ENCODE measurements at places on chromosomes 4 and X. TPM values are rescaled to one million over a fixed set of nuclear protein-coding genes. Genes with fewer than 3 reads are reported as not detected.

Gene TBL1X
- total RNA-seq, result 6.5 TPM

Gene SPANXA2
- total RNA-seq, result not detected

DNA sequence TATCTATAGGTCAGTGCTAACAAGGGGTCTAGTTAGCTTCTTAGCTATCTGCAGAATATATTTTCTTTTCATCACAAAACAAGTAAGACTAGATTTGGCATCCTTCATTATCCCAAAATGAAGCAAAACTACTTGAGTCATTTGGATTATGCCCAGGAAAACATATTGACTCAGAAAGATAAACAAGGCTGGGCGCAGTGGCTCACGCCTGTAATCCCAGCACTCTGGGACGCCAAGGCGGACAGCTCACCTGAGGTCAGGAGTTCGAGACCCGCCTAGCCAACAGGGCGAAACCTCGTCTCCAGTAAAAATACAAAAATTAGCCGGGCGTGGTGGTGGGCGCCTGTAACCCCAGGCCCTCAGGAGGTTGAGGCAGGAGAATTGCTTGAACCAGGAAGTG is 18.0 kb upstream of the MND1 start:
- H3K36me3 ChIP-seq, result no peaks in the 10 kb centered on the region
- H3K4me3 ChIP-seq, result no peak overlapping the region
- DNase-seq, result no peak
- H3K27ac ChIP-seq, result no peak overlapping the region
- no peaks in the 10 kb centered on the region for H3K27me3 ChIP-seq

DNA sequence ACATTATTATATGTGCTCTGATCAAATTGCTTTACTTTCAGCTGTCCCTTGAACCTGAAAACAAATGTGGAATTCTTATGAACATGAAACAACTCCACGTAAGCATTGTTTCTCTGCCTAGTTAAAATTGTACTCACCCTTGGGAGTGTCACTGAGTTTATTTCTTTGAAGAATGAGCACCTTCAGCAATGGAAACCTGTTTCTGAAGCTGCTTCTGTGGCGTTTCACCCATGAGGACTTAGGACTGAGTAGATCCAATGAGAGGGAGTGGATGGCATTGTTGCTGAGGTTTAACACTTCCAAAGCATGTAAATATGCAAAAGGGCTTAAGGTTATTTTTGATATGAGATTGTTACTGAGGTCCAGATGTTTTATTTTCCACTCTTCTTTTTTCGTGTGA is 3.2 kb downstream of the LRRC66 start:
- no peaks in the 10 kb centered on the region for H3K27me3 ChIP-seq
- no peak for DNase-seq
- no peaks in the 10 kb centered on the region for H3K36me3 ChIP-seq
- no peak overlapping the region for H3K4me3 ChIP-seq
- peaks cover 2% of the 10 kb centered on the region for H3K4me1 ChIP-seq

DNA sequence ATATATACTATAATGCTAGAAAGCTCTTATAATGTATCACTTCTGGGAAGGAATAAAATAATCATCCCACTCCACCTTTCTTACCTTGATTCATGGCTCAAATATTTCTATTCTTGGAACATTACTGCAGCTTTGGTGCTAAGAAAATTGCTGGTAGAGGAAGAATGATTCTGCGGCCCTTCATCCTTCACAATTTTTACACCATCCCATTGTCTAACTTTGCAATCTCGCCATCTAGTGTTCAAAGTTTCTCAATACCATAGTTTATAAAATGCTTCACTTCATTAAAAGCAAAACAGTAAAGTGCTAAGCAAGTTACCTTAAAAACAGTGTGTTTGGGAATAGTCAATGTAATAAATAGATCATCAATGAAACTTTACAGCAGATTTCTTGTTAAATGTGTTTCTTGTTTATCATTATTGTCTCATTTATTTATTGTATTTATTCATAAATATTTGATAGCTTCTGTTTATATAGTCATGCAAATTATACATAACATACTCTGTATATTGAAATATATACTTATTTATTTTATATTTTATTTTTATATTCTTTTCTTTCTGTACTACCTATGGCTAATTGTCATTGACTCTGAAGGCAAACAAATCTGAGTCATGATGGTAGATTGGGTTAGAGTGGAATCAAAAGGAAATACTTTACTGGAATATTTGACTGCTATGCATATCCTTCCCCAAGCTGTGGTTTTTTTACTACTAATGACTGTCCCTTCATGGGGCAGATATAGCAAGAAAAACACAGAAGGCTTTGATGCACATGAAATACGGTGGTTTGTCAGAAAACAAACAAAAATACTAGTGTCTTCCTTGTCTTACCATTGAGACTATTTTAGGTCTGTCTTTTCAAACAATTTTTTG is 390.7 kb downstream of the MAPK10 start:
- no peak for DNase-seq
- H3K4me3 ChIP-seq, result no peak overlapping the region
- H3K27ac ChIP-seq, result no peak overlapping the region
- H3K27me3 ChIP-seq, result no peaks in the 10 kb centered on the region

DNA sequence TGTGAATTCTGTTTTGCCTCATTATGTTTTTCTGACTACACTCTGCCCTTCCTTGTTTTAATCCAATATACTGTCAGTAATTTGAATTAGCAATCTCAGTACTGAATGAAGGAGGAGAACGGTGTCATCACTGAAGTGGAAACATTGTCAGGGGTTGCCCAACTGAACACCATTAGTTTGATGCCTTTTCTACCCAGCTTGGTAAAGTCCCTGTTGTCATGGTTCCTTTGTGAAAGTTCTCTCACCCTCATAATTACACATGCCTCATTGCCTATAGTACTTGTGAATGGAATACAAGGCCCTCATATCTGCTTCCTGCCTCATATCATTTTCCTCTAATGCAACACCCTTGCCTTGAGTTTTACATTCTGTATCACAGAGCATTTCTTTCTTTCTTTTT is 76.9 kb downstream of the RRAGB start:
- no peaks in the 10 kb centered on the region for H3K36me3 ChIP-seq
- no peak overlapping the region for H3K4me3 ChIP-seq
- no peaks in the 10 kb centered on the region for H3K27me3 ChIP-seq
- DNase-seq, result no peak
- no peaks in the 10 kb centered on the region for H3K4me1 ChIP-seq

DNA sequence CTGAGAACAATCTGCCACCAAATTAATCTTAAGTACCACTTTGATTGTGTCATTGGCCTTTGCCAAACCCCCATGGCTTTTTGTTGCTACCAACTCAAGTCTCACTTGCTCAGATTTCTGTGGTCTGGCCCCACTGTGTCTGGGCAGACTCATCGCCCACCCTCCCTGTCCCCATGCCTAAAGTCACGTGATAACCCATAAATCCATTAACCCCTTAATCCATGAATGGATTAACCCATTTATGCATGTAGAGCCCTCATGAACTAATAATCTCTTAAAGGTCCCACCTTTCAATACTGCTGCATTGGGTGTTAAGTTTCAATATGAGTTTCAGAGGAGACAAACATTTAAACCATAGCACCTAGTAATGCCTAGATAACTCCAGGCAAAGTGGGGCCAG is 78.5 kb upstream of the BLTP1 start:
- H3K27me3 ChIP-seq, result peaks cover 2% of the 10 kb centered on the region
- DNase-seq, result no peak
- no peaks in the 10 kb centered on the region for H3K36me3 ChIP-seq
- H3K27ac ChIP-seq, result no peak overlapping the region

- no peaks in the 10 kb centered on the region for H3K36me3 ChIP-seq
- no peak overlapping the region for H3K4me3 ChIP-seq
- H3K27ac ChIP-seq, result no peak overlapping the region
- H3K4me1 ChIP-seq, result peaks cover 6% of the 10 kb centered on the region
These were observed 22.5 kb upstream of the GPC4 start for GRCh38 chrX:133437766-133438165.

DNA sequence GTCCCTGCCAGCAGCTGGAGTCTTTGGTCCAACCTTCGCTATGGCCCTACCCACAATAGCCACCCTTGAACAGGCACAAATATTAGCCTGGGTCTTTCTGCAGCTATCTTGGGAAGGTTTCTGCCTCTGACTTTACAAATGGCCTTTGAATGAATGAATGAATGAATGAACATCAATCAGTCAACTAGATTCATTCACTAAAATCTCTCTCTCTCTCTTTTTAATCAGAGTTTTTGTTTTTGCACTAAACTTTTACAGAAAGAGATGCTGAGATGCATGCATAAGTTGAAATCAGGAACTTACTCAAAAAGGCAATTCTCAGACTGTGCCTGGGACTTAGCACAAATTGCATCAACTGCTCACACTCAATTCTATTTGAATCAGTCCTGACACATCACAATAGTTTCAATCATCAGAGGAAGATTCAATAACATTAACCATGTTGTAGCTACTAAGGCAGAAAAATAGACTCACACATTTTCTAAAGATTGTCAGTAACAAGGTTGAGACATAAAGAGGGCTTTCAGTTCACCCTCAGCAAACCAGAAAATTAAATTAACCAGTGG is 55.0 kb downstream of the ANXA3 start:
- H3K4me1 ChIP-seq, result peaks cover 4% of the 10 kb centered on the region
- no peak for DNase-seq
- no peak overlapping the region for H3K4me3 ChIP-seq
- H3K27me3 ChIP-seq, result peaks cover 4% of the 10 kb centered on the region
- no peak overlapping the region for H3K27ac ChIP-seq
- no peaks in the 10 kb centered on the region for H3K36me3 ChIP-seq

DNA sequence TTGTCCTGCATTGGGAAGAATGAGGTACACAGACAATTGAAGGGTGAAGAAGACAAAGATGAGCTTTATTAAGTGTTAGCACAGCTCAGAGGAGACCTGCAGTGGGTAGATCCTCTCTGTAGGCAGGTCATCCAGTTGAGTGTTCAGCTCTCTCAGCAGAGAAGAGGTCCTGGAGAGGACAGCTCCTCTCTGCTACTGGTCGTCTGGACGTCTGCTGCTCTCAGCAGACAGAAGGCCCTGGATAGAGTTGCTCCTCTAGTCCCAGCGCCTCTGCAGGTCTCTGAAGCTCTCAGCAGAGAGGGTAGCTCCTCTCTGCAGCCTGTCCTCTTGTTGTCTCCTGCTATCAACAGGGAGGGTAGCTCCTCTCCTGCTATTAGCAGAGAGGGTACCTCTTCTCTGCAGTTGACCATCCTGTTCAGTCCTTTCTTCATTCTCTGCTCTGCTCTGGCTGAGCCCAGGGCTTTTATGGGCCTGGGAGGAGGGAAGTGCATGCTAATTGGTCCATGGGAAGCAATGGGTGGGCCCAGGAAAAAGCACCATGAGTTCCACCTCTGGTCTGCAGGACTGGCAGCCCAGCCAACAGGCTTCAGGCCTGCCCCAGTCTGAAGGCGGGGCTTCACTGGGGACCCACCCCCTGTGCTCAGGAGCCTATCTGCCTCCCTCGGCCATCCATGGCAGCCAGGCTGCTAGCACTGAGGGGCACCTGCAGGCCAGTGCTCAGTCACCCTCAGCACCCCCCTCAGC is 54.1 kb upstream of the IBSP start:
- no peaks in the 10 kb centered on the region for H3K4me1 ChIP-seq
- peaks cover 2% of the 10 kb centered on the region for H3K27me3 ChIP-seq
- H3K27ac ChIP-seq, result no peak overlapping the region
- H3K36me3 ChIP-seq, result no peaks in the 10 kb centered on the region
- H3K4me3 ChIP-seq, result no peak overlapping the region
- DNase-seq, result no peak

DNA sequence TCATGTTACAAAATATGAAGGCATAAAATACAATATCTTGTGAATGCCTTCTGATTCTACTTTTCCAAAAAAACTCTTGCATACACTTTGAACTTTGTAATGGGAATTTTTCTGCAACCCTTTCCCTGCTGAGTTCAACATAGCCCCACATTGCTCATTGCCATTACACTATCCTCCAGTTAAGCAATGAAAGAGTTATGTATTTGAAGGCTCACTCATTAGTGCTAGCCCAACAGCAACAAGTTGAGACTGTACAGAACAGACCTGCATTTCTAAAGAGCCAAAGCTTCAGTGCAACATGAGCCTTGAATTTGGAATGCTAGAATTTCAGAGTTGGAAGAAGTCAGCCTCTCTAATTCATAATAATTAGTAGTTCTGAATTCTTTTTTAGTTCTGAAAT is 44.4 kb upstream of the STAG2 start:
- no peak for DNase-seq
- no peaks in the 10 kb centered on the region for H3K4me1 ChIP-seq
- no peaks in the 10 kb centered on the region for H3K27me3 ChIP-seq

DNA sequence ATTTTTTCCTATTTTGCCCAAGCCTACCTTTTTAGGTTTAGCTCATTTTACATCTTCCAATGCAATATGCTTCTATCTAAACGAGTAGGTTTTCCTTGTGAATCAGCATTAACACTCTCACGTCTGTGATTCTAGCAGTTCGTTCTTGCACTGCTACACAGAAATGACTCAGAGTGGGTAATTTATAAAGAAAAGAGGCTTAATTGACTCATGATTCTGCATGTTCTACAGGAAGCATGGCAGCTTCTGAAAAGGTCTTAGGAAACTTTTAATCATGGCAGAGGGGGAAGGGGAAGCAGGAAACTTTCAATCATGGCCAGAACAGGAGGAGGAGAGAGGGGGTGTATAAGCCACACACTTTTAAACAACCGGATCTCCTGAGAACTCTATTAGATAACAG is 44.9 kb downstream of the SPANXN1 start:
- no peaks in the 10 kb centered on the region for H3K27me3 ChIP-seq
- no peak overlapping the region for H3K27ac ChIP-seq
- no peaks in the 10 kb centered on the region for H3K36me3 ChIP-seq
- H3K4me3 ChIP-seq, result no peak overlapping the region
- H3K4me1 ChIP-seq, result no peaks in the 10 kb centered on the region
- no peak for DNase-seq

GRCh38 chrX:10533696-10534365 is 86.6 kb downstream of the MID1 start:
- H3K36me3 ChIP-seq, result no peaks in the 10 kb centered on the region
- no peak overlapping the region for H3K27ac ChIP-seq
- no peak for DNase-seq
- H3K4me1 ChIP-seq, result no peaks in the 10 kb centered on the region
- no peaks in the 10 kb centered on the region for H3K27me3 ChIP-seq

GRCh38 chr4:173242466-173243250 is 74.0 kb downstream of the GALNT7 start:
- DNase-seq, result no peak
- no peak overlapping the region for H3K4me3 ChIP-seq
- H3K4me1 ChIP-seq, result peaks cover 45% of the 10 kb centered on the region
- H3K36me3 ChIP-seq, result no peaks in the 10 kb centered on the region

DNA sequence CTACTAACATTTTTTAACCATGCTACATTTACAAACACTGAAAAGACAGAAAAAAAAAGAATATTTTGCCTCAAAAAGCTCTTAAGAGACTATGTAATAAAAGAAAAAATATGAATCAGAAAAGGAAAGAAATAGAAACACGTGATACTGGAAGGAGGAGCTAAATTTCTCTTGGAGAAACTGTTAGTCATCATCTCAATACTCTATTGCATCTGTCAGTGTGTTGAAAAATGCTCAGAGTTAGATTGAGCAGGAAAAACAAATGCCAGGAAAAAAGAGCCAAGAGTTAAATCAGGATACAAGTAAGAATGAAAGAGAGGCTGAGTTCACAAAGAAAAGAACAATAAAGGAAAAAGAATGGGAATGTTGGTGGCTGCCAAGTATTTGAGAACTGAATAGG is 2.6 kb downstream of the RAB28 start:
- no peak for DNase-seq
- H3K27me3 ChIP-seq, result peaks cover 4% of the 10 kb centered on the region
- peak overlapping the region; percentile 22 for H3K4me3 ChIP-seq
- H3K4me1 ChIP-seq, result peaks cover 8% of the 10 kb centered on the region

Measured in glutamatergic neuron (in vitro differentiated cells).